ENCODE measurements at places on chromosomes 7 and 10. TPM values are rescaled to one million over a fixed set of nuclear protein-coding genes. Genes with fewer than 3 reads are reported as not detected.

Gene MKX
- total RNA-seq: 0.51 TPM

Gene SLC29A4
- 11.2 TPM for total RNA-seq

Gene ARHGEF35
- 4.2 TPM for total RNA-seq

Gene AKR1C3
- total RNA-seq: 4.0 TPM

Gene MACC1
- 6.9 TPM for total RNA-seq

Gene TRIM50
- total RNA-seq: 0.31 TPM

Gene SLC18A3
- total RNA-seq: 0.31 TPM

Gene OR2A42
- total RNA-seq: not detected

Gene KIAA1549
- total RNA-seq: 5.8 TPM

Gene ZNF804B
- total RNA-seq: not detected

GRCh38 chr10:103060575-103060974 lies 132.5 kb downstream of the NT5C2 start:
- DNase-seq: no peak

- no peak for DNase-seq
Observed at GRCh38 chr7:152710153-152710442, 34.2 kb upstream of the XRCC2 start.

GRCh38 chr7:44604941-44605340 lies 1.5 kb upstream of the OGDH start:
- no peak for DNase-seq

DNA sequence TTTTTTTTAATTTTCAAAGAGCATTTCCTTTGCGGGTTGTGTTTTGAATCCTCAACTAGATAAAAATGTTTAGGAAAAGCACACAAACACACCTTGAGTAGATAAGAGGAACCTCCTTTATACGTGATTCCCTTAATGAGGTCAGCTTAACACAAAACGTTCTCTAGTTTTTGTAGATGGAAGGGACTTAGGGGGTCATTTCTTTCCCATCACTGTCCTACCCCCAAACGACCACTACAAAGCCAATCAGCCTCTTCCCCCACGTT lies 1.2 kb downstream of the SUV39H2 start:
- no peak for DNase-seq

DNA sequence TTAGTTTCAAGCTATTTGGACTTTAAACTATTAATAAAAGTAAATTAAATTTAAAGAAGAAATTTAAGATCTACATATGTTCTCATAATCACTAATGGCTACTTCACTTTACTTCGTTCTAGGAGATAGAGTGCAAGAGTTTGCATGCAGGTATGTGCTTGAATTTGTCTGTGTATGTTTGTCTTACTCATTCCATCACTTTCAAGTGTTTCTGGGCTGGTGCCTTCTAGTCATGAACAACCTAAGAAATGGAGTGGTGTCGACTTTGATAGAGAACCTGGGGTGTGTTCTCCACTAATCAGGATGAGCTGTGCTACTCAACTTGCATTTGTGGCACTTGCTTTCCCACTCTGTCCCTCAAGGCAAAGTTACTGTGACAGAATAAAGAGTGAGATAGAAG lies 169.9 kb downstream of the KCND2 start:
- DNase-seq: no peak

- DNase-seq: peak; percentile 62
Observed at GRCh38 chr10:116490028-116490662, 55.6 kb upstream of the PNLIP start.

DNA sequence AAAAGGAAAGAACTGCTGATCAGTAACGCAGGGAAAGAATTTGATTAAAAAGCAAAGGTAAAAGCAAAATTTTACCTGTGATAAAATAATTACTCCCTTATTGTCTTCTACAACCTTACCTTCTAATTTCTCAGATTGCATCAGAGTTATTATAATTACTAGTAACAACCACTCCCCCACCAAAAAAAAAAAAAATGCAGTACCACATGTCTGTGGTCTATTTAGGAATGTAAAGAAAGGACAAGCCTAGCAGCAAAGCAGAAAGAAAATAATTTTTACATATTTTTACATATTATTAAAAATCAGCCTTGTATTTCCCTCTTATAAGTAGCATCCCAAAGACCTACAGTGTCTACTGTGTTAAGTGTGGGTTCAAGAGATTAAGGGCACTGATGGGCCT lies 430.4 kb downstream of the TFEC start:
- DNase-seq: no peak

GRCh38 chr10:89281606-89282395 lies 20.0 kb upstream of the IFIT2 start:
- DNase-seq: no peak

DNA sequence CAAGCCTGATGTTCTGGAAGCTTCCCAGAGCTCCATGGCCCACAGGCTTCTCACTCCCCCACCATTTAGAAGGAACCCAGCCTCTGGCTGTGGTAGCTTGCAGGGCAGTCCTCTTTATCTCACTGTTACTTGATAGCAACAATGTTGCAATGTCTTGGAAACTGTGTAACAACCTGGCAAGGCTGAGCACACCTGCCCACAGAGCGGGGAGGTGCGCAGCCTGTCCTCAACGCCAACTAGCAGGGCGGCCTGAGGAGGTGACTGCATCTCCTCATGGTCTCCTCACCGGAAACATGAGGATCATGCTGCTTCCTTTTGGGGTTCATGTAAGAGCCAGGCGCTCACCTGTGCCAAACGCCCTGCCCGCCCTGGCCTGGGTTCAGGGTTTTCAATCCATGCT lies 43.7 kb upstream of the INSIG1 start:
- DNase-seq: no peak

- no peak for DNase-seq
Observed at GRCh38 chr7:44411306-44411705, 79.2 kb downstream of the NUDCD3 start.

GRCh38 chr7:38825721-38826440 lies 83.1 kb downstream of the VPS41 start:
- no peak for DNase-seq

Measured in tongue (tissue), 3 donors.